Heart left ventricle (tissue), 16 donors: ENCODE measurements at places on chromosomes 2 and 18. TPM values are rescaled to one million over a fixed set of nuclear protein-coding genes. Genes with fewer than 3 reads are reported as not detected.

GRCh38 chr18:70826571-70826970, 537.7 kb downstream of the SOCS6 start:
- DNase-seq, result no peak

GRCh38 chr2:174174741-174175140, 73.6 kb downstream of the OLA1 start:
- DNase-seq, result no peak

GRCh38 chr2:146874260-146874658, 970.6 kb upstream of the ACVR2A start:
- DNase-seq, result no peak

DNA sequence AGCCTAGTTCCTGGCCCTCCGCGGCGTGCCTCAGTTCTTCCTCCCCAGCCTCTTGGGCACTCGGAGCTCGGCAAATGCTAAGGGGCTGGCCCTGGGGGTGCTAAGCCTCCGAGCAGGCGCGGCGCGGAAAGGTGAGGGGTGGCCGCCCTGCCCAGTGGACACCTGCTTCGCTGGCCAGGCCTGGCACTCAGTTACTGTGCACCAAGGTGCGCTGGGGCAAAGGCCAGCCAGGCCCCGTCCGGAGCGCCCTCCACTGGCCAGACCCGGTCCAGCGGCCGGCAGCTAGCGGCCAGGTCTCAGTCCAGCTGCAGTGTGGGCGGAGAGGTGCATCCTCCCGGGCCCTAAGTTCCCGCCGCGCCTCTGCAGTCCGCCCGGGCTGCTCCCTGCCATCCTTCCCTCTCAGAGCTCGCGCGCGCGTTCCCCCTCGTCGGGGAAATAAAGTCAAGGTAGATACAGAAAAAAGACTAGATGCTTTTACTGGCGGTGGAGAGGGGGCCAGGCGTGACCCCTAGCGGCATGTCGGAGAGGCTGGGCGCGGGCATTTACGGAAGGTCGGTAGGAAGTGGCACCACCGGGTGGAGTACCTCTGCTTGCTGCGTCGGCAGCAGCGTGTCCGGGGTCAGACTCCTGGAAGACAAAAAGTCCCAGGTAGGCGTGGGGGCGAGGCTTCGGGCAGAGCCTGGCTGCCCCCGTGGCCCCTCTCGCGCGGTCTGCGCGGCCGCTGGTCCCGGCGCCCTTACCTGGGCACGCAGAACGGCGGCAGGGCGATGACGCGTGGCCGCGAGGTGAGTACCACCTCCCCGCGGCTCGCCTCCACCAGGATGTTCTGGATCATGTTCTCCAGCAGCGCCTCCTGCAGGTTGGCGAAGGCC, 9.4 kb upstream of the CRYBA2 start:
- DNase-seq, result no peak

- DNase-seq, result peak; percentile 11
Observed at GRCh38 chr2:179768765-179769164, 92.6 kb downstream of the ZNF385B start.

DNA sequence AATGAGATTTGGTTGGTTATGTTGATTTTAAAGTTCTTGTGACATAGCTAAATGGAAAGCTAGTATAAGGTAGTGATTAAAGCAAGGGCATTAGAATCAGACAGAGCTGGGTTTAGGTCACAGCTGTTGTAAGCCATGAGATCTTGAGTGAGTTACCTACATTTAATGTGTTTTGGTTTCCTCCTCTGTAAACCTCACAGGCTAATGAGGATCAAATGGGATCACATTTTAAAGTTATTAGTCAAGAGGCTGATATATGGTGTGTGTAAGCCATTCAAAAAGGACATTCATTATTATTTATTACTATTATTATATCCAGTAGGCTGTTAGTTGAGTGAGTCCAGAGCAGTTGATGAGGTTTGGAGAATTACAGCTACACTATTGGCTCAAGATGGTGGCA, 416.2 kb downstream of the IRS1 start:
- DNase-seq, result no peak

DNA sequence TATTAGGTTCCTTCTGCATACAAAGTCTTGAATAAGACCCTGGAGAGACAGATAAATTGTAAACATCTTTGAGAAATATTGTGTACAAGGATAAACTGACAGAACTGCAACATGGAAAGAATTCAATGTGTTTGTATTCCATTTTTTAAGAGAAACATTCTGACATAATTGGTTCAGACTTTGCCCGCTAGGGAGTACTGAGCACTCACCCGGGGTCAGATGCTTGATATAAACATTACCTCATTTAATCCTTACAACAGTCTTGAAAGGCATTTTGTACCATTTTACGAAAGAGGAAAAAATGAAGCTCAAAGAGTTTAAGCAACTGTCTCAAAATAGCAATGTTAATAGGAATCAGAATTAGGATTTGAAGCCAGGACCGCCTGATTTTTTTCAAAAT, 416.7 kb upstream of the CRIM1 start:
- no peak for DNase-seq

- DNase-seq, result no peak
Observed at GRCh38 chr18:47718646-47719045, 211.8 kb downstream of the SMAD2 start.

GRCh38 chr2:78778756-78779510, 246.6 kb upstream of the REG3G start:
- peak; percentile 48 for DNase-seq

DNA sequence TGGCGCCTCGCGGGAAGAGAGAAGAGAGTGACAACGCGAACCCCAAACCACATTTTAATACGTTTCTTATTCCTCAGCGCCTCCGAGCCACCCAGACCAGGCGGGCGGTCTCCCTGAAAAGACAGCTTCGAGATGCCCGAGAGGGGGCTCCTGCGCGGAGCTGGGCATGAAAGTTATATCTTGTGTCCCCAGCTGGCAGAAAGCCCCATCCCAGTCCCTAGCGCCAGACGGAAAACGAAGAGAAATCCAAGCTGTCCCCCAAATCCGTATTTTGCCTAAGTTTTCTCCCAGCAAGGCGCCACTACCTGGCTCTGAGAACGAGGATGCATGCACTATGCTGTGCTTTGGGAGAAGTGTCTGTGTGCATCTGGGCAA, 797 bp downstream of the NXPH2 start:
- DNase-seq, result no peak

GRCh38 chr2:32652555-32653209, 24.8 kb downstream of the TTC27 start:
- no peak for DNase-seq

GRCh38 chr2:38702413-38702812, 36.5 kb downstream of the GALM start:
- no peak for DNase-seq

DNA sequence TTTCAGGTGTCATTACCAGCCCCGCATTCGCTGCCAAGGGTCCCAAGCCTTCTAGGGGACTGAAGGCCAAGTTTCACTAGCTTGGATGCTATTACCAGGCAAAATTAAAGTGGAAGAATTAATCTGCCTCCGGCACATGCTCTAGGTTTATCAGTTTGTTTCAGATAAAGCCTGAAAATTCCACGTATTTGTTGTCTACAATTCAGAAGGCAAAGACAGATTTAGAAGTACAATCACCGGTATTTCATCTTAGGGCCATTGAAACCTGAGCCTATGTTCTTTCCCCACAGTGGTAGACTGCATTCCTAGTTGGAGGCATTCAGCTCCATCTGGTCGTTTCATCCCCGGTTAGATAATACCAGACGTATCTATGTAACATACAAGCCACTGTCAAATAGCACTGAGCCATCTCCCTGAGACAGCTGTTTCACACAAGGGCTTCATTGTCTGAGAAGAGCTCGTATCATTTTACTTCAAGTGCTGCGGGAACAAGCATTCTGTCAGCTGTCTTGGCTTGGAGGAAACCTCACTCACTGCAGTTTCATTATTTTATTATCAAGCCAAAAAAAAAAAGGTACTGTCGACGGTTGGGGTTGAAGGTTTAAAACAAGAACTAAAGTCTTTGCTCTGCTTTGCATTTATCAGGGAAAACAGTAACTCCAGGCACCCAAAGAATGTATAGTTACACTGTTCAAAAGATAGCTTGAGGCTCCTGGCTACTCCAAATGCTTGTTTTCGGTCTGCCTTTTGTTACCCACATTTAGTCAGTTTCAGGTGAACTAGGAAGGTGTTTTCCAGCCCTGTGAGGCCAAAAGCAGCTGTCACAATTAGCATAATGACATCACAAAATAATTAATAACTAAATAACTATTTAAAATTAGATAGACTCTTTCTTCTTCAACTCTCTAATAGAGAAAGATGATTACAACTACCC, 76.7 kb downstream of the TGIF1 start:
- DNase-seq, result no peak

DNA sequence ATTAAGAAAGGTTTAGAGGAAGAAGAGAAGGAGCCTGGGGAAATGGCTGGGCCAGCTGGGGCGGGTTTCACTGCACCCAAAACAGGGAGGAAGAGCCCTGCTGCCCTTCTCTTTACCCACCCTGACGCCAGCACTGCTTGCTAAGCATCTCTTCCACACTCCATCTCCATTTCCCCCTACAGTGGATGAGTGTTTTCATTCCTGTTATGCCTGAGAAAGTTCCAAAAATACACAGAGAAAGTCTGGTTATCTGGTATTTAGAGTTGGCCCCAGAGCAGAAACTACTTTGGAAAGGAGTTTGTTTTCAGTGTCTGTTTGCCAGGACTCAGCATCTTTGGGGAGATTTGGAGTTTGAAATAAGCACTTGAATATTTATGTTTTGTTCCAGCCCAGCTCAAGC, 451.0 kb downstream of the SLC4A3 start:
- DNase-seq, result no peak

GRCh38 chr2:34486965-34487364, 887.9 kb upstream of the FAM98A start:
- no peak for DNase-seq

Gene PCARE
- 0.72 TPM for total RNA-seq

Gene GALNT5
- 0.20 TPM for total RNA-seq

Gene LRRC30
- not detected for total RNA-seq
